ENCODE measurements at places on chromosomes 12 and 14.
A peak's percentile ranks its signal among the peaks of the same experiment; 100 is the strongest.

GRCh38 chr14:79514700-79515099, 696.6 kb downstream of the DIO2 start:
- no peak for DNase-seq

DNA sequence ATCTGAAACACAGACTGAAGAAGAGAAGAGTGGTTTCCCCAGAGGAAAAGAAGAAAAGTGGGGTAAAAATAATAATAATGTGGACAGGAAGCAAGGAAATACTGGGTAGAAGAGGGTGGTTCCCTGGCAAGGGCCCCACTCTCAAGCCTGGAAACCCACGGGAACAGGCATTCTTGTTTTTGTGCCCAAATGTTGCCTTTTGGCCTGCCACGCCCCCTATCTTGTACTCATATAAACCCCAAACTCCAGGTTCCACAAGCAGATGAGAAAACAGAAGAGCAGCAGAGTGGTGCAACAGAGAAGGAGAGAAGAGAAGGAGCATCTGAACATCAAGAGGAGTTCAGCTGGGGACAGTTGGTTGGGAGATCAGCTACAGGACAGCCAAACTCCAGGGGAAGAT, 51.2 kb downstream of the NDUFA12 start:
- no peak for DNase-seq

- no peak for DNase-seq
These were observed 43.7 kb upstream of the TRHDE start for GRCh38 chr12:72228424-72228823.

GRCh38 chr12:116076399-116076798, 201.1 kb downstream of the MED13L start:
- DNase-seq, result no peak

GRCh38 chr12:2115101-2115845, 62.5 kb downstream of the CACNA1C start:
- DNase-seq, result no peak

DNA sequence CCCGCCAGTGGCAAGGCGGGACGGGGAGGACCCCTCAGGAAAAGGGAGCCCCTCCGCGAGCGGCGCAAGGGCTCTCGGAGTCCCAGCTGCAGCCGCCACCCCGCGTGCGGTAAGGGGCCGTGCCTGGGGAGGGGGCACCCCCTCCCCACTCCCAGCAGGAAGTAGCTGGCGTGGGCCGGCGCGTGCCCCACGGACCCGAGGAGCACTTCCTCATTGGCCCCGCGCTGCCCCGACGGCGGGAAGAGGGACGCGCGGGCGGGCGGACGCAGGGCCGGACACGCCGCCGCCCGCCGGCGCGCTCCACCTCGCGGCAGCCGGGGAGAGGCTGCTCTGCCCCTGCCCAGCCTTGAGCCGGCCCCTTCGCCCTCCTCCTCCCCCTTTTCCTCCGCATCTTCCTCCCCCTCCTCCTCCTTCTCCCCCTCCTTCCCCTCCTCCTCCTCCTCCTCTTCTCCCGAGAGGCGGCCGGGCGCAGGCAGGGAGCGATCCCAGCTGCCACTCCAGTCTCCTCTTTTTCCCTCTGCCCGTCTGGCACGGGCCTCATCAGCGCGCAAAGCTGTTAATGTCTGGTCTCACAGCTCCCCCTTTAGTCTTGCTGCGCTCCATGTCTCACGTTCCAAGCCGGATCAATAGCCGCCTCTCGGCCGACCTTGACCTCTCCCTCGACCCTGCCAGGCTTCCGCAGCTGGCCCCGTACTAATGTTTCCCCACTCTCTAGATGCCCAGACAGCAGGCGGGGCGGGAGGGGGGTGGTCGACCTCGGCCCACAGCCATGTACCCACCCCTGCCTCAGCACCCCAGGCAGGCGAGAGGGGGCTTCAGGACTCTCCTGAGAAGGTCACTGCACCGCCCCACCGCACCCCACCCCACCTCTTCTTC, 2.6 kb upstream of the BCL11B start:
- DNase-seq, result peak; percentile 45

DNA sequence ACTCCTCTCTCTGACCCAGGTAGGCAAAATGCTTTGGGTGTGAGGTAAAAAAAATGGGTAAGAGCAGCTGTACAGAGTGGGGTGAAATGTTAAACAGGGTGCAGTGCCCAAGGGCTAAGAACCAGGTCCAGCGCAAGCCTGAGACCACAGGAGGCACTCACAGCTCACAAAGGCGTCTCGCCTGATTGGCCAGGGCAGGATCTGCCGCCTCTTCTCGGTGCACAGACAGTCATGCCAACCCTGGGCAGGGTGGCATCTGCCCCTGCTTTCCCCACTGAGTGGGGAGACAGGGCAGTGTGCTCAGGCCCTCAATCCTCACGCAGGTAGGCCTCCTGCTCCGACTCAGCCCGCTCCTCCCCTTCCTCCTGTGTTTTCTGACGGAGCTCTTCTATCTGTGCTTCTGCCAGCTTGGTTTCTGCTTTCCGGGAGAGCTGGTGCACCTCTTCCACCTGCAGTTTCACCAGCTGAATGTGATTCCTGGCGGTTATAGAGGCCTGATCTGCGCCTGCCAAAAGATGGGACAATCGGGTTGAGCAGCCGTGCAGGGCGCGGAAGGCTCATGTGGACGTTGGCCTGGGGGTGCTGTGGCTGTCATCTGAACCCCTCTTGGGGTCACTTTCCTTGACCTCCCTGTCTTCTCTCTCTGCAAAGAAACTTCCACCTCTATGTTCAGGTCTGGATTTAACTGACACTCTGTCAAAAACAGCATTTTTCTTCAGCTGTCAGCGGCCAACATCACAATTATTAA, 4.7 kb downstream of the B3GNT4 start:
- no peak for DNase-seq

- no peak for DNase-seq
These were observed 710.7 kb upstream of the TBX3 start for GRCh38 chr12:115394496-115395220.

DNA sequence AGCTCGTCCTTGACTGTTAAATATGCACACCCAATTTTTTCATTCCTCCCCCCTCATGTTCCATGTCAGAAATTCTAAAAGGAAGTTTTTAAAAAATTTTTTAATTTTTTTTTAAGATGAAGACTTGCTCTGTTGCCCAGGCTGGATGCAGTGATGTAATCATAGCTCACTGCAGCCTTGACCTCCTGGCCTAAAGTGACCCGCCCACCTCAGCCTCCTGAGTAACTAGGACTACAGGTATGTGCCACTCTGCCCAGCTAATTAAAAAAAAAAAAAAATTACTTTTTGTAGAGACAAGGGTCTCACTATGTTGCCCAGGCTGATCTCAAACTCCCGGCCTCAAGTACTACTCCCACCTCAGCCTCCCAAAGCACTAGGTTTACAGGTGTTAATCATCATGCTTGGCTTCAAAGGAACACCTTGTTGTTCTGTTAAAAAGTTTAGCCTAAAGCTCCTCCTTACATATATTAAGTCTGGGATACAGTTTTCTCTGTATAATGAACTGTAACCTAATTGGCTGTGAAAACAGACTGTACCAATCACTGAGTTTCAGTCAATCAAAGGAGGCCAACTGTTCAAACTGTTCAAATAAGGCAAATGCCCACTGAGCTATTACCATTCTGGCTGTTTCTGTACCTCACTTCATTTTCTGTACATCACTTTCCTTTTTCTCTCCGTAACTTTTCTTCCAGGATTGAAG, 17.8 kb downstream of the SDR9C7 start:
- DNase-seq, result no peak

GRCh38 chr12:132795847-132796246, 32.8 kb downstream of the GOLGA3 start:
- DNase-seq, result no peak

DNA sequence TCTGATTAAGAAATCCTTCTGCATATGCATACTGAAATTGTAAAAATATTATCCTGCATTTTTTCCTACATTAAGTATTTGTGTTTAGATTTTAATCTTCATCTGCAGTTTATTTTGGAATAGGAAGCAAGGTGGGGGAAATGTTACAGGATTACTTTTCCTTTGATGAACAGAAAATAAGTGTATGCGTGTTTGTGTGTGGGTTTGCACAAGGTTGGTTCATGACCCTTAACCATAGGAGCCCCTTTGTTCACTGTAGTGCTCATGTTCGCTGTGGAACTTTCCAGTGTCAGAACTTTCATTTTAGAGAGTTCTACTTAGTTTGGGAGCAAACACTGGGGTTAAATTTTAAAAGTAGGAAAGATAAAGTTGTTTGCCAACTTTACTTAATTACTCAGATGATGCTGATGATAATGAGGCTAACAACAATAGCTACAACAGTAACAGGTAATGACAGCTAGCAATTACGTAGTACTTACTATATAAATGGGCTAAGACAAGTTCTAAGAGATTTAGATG, 6.4 kb upstream of the A2M start:
- no peak for DNase-seq

DNA sequence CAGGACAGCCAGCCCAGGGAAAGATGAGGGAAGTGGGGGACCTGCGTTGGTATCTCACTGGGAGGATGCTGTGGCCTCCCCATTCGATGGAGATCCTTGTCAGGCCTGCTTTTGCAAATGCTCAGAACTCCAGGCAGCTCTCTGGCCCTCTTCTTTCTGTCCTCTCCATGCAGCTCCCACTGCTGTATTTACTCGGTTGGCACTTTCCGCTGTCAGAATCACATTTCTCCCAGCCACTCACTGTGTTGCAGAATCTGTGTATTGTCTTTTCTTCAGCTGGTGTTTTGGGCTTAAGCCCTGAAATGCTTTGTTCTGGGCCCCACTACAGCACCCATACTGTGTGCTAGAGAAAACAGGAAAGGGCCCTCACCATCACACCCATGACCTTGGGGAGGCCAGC, 401.1 kb downstream of the RGS6 start:
- no peak for DNase-seq

DNA sequence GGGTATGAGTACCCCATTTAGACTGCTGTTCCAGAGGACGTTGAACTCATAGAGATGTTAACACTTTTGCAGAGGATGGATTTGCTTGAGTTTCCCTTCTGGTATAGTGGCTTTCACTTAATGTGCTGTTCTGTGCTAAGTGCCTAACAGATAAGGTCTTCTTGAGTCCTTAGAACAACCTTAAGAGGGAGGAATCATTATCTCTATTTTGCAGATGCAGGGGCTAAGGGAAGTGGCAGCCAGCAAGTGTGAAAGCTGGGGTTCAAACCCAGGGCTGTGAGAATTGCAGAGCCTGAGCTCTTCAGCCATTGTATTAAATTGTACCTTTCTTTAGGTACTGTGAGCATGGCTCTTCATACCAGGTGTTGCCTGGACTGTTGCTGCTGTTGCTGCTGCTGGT, 122.1 kb upstream of the NRXN3 start:
- no peak for DNase-seq

GRCh38 chr12:57096099-57096572, 7.2 kb downstream of the NAB2 start:
- no peak for DNase-seq

DNA sequence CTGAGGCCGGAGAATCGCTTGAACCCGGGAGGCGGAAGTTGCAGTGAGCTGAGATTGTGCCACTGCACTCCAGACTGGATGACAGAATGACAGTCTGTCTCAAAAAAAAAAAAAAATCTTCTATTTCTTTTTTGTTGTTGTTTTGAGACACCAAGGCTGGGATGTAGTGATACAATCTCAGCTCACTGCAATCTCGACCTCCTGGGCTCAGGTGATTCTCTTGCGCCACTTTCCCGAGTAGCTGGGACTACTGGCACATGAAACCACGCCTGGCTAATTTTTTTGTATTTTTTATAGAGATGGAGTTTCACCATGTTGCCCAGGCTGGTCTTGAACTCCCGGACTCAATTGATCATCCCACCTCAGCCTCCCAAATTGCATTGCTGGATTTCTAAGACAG, 7.3 kb upstream of the SNRNP35 start:
- no peak for DNase-seq

DNA sequence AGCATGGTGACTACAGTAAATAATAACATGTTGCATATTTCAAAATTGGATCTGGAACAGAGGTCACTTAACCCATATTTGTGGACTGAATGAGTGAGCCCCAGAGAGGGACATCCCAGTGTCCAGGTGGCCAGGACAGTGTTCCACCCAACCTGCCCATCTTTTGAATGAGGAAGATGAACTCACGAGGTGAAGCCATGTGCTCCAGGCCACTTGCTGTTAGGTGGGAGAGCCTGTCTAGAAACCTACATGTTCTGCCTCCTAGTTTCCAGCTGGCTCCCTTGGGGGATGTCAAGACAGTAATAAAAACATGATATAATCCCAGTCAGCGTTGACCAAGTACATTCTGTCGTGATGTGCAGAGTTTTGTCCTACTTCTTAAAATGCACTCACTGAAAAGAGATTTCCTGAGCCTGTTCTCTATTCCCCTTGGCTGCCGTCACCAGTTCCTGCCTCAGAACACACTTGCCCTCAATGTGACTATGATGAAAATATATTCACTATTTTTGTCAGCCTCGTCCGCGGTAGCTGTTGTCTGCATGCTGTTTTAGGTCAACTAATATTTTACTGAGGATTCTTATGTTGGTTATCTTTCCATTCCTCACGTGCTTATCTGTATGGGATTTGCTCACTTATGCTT, 25.7 kb downstream of the TSPAN9 start:
- DNase-seq, result no peak

DNA sequence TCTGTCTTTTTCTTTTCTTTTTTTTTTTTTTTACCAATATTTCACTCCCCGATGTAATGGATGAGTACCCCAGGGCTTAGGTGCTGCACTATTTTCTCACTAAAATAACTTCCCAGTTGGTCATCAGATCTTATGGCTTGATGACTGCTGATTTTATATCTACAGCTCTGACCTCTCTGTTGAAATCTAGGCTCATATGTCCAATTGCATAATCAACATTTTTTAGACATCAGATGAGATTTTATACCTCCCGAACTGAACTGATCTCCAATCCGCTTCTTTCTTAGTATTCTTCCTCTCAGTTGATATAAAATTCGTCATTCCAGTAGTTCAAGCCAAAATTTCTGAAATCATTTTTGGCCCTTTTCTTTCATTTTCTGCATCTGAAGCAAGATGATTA, 1236.5 kb downstream of the SLC16A7 start:
- no peak for DNase-seq

GRCh38 chr12:109734219-109735000, 20.8 kb downstream of the FAM222A start:
- no peak for DNase-seq

DNA sequence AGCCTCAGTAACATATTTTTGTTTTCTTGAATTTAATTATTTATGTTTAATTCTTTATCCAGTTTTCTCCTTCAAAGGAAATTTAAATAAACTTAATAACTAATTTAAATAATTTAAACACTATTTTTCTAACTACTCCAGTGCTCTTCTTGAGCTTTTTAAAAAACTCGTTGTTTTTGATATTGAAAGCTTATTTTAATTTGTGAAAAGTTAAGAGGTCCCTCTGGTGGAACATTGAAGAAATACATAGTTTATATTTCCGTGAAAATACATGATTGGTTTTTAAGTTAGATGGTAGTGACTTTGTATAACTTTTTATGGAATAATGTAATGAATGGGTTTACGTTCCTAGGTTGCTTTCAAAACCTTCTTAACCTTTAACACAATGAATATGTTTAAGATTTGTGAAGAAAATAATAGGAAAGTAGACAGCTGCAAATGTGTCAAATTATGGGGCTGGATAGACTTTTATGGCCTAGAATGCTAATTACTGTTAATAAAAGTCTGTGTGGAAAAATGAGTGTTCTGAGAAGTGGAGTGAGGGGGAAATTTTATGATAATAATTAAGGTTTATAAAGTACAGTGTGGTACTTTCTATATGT, 45.9 kb upstream of the MSRB3 start:
- peak; percentile 39 for DNase-seq
